Activated naive CD4-positive, alpha-beta T cell treated with anti-CD3 and anti-CD28 coated beads, Interleukin-2, amount 50 U/mL, for 72 hours (primary cell): ENCODE measurements at places on chromosomes 4 and X.

DNA sequence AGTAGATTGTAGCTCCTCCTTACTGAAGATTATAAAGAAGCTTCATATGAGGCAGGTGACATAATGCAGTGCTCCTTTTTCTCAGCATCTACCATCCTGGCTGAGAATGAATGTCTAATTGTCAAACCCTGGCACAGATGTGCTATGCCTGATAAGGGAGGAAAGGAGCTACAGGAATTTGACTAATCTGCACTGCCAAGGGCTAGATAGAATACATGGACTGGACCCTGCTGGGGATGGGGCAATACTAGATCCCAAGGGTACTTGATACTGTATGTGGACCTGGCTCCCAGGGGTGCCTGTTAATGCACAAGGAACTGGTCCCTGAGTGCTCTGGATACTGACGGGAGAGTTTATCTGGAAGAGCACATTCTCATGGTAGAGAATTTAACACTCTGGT lies 362.2 kb upstream of the EMCN start:
- no peak for DNase-seq

- no peak for DNase-seq
Observed at GRCh38 chrX:76159453-76159852, 13.4 kb upstream of the PBDC1 start.

DNA sequence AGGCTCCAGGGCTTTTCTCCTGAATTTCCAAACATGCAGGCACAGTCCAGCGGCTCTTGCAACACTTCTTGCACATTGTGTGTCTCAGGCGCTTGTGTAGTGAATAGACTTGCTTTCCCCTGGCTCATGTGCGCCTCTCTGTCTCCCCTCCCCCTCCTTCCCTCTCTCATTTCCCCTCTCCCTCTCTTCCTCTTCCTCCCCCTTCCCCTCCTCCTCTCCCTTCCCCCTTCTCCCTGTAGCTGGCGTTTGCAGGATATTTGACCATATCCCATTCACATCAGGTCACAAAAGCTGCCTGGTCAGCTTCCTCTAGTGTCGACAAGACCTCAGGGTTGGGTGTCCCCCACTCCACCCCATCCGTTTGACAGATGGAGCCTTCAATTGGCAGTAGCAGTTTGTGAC lies 2.4 kb downstream of the CHST7 start:
- DNase-seq: no peak

DNA sequence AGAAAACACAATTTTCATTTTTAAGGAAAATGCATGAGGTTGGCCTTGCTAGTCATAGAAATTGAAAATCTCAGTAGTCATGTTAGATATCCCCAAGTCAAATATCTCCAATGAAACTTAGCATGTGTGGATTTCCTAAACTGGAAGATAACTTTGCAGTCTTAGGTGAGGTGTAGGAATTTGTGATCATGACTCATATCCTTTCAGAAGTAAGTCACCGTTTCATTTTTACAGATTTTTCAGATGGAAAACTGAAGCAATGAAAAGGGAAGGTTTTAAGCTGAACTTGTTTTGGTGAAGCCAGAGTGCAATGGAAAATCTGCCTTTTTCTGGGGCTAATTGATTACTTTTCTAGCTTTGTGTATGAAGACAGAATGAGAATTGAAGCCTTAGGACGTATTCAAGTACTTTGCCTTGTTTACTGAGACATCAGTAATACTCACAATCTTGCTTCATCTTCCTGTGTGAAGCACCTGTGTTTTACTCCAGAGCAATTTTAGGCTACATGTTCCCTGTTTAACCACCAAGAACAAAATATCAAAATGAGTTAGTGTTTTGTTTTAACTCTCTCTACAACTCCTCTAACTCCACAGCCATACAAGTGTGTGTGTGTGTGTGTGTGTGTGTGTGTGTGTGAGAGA lies 1662.8 kb upstream of the ADGRL3 start:
- no peak for DNase-seq

- DNase-seq: no peak
Observed at GRCh38 chr4:168490711-168491110, 6.1 kb upstream of the PALLD start.

DNA sequence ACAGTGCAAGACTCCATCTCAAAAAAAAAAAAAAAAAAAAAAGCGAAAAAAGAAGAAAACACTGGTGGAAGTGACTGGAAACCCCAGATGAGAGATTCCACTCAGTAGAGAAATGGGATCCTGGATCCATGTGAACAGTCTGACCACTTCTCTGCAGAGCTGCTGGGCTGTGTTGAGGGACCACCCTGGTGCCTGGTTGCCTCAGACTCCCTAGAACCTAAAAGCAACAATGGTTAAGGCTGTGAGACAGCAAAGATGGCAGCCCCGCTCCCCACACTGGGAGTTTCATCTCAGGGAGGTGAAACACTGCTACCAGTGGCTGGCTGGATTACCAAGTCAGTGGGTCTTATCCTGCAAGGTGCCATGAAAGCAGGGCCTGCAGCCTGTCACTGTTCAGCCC lies 152.8 kb upstream of the ARSJ start:
- DNase-seq: no peak

- DNase-seq: no peak
Observed at GRCh38 chrX:111608724-111609123, 72.2 kb upstream of the ALG13 start.

DNA sequence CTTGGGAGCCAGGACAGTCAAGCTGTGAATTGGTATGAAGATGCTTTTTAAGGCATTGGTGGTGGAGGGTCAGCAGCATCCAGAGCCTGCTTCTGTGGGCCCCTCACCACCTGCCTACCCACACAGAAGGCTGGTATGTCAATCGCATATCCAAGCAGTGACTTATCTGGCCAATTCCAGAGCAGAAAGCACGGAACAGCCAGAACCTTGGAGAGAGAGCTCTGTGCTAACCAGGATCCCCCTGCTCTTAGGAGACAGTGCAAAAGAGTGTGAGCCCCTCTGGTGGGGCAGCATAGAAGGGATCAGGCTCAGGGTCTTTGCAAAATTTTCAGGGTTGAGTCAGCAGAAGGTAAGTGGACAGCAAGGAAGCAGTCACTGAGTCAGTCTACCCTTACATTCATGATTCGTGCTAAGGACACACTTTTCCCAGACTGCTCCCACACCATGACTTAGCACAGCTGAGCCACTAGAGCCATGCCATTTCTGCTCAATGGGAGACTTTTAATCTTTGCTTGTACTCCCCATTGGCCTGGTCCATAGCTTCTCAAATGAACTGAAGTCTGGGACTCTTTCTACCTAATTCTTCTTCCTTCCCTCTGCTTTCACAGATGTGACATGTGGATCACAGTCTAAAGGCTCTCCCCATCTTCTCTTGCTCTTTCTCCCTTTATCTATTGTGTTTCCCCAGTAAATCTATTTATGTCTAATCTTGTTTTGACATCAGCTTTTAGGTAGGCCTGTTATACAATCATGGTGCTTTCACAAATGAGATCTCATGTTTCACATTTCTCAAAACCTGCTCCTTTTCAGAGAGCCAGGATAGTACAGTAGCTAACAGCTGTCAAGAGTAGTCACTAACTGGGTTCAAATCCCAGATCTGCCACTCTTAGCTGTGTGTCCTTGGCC lies 20.0 kb downstream of the MORF4L2 start:
- DNase-seq: no peak

- DNase-seq: no peak
Observed at GRCh38 chr4:10571909-10572308, 112.7 kb downstream of the CLNK start.
